Tibial nerve (tissue), 4 donors: ENCODE measurements at places on chromosomes 3 and 15. TPM values are rescaled to one million over a fixed set of nuclear protein-coding genes. Genes with fewer than 3 reads are reported as not detected.

GRCh38 chr3:56811546-56812202 is 9.9 kb upstream of the ARHGEF3 start:
- H3K27ac ChIP-seq = no peak overlapping the region
- no peaks in the 10 kb centered on the region for H3K36me3 ChIP-seq
- H3K4me1 ChIP-seq = peaks cover 8% of the 10 kb centered on the region
- no peak overlapping the region for H3K4me3 ChIP-seq
- no peak for DNase-seq
- no peaks in the 10 kb centered on the region for H3K27me3 ChIP-seq

Gene SYNPR
- total RNA-seq = not detected

DNA sequence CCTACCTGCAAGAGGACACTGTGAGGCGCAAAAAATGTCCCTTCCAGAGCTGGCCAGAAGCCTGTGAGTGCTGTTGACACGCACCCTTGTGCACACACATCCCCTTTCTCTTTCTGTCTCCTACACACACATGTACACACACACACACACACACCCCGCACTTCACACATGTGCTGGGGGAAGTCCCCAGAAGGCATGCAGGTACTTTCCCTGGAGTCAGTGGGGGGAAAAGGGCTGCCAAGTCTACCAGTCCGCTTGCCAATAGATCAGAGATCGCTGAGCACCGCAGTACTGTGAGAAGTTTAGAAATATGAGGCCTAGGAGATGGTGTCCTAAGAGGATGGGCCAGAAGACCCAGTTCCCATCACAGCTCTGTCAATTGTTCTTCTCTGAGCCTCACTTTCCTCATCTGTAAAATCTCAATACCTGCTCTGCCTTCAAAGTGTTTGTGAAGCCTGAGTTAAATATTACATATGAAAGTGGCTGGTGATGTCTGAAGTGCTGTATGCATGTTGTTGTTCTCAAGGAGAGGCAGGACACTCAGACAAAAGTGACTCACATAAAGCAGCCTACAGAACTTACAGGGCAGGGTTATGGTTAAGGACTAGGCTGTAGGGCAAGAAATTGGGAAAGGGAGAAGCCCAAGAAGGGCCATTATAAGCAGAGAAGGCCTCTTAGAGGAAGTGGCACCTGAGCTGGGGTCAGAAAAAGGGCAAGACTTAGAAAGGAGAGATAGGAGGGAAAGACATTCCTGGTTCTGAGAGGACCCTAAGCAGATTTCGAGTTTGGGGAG is 6.8 kb downstream of the IL17RE start:
- no peak overlapping the region for H3K4me3 ChIP-seq
- H3K27ac ChIP-seq = no peak overlapping the region
- no peaks in the 10 kb centered on the region for H3K27me3 ChIP-seq
- no peaks in the 10 kb centered on the region for H3K4me1 ChIP-seq

- H3K4me1 ChIP-seq = no peaks in the 10 kb centered on the region
- H3K27me3 ChIP-seq = no peaks in the 10 kb centered on the region
- H3K36me3 ChIP-seq = no peaks in the 10 kb centered on the region
- no peak overlapping the region for H3K27ac ChIP-seq
- no peak for DNase-seq
- H3K4me3 ChIP-seq = no peak overlapping the region
Measured at GRCh38 chr3:119834754-119835370, 53.0 kb downstream of the NR1I2 start.

Gene DCLK3
- 37.3 TPM for total RNA-seq

Gene A4GNT
- not detected for total RNA-seq

DNA sequence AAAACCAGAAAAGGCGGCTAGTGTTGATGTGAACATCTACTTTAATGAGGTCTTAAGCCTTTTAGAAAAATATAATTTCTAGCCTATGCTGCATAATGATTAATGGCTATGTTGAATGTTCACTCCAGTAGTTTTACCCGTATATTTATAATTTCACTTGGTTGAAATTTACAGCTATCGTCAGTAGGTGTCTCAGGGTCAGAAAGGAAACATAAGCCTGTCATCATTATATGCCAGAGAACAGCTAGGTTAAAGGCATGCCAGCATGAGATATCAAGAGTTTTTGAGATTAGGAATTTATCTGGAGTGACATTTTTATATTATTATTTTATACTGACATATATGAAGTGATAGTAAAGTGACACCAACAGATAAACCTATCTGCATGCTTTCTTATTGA is 904.1 kb downstream of the OTOL1 start:
- H3K36me3 ChIP-seq = no peaks in the 10 kb centered on the region
- no peak overlapping the region for H3K4me3 ChIP-seq
- H3K27me3 ChIP-seq = no peaks in the 10 kb centered on the region
- no peak overlapping the region for H3K27ac ChIP-seq
- no peak for DNase-seq
- H3K4me1 ChIP-seq = no peaks in the 10 kb centered on the region

Gene DUOXA2
- total RNA-seq = not detected

DNA sequence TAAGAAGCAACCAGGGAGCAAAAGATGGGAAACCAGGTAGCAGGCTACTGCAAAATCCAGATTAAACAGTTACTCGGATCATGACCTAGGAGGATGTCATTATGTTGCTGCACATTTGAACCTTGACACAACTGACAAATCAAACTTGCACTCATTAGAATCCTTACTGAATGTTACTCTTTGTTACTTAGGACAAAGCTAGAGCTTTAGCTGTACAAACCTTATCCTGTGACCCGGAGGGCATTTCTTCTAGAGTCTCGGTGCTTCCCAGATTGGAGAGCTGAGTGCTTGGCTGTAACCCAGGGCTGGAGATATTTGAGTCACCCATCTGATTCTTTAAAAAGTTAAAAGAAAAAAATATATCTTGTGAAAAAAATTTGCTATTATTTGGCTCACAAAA is 43.4 kb downstream of the DCP1A start:
- DNase-seq = no peak
- no peak overlapping the region for H3K27ac ChIP-seq
- H3K27me3 ChIP-seq = no peaks in the 10 kb centered on the region
- peaks cover 57% of the 10 kb centered on the region for H3K36me3 ChIP-seq
- H3K4me3 ChIP-seq = no peak overlapping the region

Gene LRRC31
- total RNA-seq = not detected

Gene SEMA6D
- total RNA-seq = 19.2 TPM

DNA sequence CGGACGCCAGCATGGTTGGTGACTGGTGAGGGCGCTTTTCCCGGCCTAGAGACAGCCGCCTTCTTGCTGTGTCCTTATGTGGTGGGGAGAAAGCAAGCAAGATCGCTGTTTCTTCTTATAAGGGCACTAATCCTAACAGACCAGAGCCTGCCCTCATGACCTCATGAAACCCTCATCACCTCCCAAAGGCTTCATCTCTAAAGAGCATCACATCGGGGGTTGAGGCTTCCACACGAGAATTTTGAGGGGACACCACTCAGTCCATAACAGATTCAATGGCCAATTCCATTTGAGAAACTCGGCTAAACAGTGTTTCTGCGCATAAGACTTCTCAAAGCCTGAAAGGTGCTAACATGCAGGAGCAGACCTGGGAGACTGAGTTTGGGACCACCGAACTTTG is 54.0 kb downstream of the VGLL4 start:
- DNase-seq = no peak
- no peak overlapping the region for H3K4me3 ChIP-seq
- H3K4me1 ChIP-seq = peaks cover 69% of the 10 kb centered on the region
- no peaks in the 10 kb centered on the region for H3K27me3 ChIP-seq

- H3K4me3 ChIP-seq = no peak overlapping the region
- DNase-seq = no peak
- H3K27me3 ChIP-seq = no peaks in the 10 kb centered on the region
- no peaks in the 10 kb centered on the region for H3K36me3 ChIP-seq
- H3K27ac ChIP-seq = peak overlapping the region; percentile 48
Measured at GRCh38 chr3:111762537-111762936, 96.5 kb upstream of the PHLDB2 start.

- no peaks in the 10 kb centered on the region for H3K27me3 ChIP-seq
- H3K4me3 ChIP-seq = no peak overlapping the region
- no peaks in the 10 kb centered on the region for H3K36me3 ChIP-seq
- H3K4me1 ChIP-seq = peaks cover 82% of the 10 kb centered on the region
- DNase-seq = no peak
Measured at GRCh38 chr3:150414959-150415358, 6.9 kb downstream of the TSC22D2 start.

DNA sequence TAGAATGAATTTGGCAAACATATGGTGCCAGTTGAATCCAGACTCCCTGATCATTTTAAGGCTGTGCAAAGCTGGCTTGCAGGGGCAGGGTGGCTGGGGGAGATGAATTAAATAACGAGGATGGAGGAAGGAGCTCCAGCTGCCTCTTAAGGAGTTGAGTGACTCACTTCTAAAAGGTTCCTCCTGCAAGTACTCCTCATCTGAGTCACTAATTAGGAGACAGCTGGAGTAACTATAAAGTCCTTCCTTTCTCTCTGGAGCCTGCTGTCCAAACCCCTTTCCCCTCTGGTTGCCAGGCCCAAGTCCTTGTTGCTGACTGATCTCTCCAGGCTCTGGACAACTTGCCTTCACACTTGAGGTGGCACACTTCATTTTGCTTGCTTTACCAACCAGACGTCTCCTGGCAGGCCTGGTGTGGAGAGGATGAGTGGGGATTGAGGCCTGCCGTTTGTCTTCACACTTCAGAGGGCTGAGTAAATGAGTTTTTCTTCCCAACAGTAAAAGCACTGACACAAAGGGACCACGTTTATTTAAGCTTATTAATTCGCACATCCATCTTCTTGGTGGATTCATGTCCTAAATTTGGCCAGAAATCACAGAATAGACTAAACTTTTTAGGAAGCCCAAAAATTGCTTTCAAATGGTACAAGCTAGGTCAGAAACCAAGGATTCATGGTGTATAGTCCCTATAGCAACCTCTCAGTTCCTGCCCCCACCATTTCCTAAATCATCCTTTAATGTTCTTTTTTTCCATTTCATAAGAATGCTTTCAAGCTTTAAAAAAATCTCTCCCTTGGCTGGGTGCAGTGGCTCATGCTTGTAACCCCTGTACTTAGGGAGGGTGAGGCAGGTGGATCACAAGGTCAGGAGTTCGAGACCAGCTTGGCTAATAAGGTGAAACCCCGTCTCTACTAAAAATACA is 90.5 kb upstream of the MYRIP start:
- H3K4me3 ChIP-seq = no peak overlapping the region
- no peaks in the 10 kb centered on the region for H3K27me3 ChIP-seq
- no peaks in the 10 kb centered on the region for H3K36me3 ChIP-seq
- no peak for DNase-seq
- H3K4me1 ChIP-seq = no peaks in the 10 kb centered on the region

Gene TEX9
- 5.4 TPM for total RNA-seq

Gene RTP1
- not detected for total RNA-seq

Gene TRIM42
- not detected for total RNA-seq

Gene PARP15
- total RNA-seq = 3.1 TPM

DNA sequence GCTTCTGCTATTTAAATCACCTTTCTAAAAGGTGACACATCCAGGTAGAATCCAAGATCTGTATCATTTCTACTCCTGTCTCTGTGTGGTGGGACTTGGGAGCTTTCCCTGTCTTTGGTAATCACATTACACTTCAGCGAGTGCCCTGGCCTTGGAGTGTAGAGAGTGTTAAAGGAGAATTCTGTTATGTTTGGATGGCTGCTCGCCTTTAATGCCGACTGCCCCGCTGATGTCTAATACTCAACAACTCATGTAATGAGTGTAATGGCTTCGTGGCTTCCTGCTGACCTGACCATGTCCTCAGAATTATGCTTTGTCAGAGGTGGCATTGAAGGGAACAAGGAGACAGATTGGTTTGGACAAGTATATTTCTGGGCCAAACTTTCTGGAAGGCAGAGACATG is 66.3 kb upstream of the LRTM1 start:
- no peaks in the 10 kb centered on the region for H3K36me3 ChIP-seq
- no peak overlapping the region for H3K4me3 ChIP-seq
- H3K27me3 ChIP-seq = no peaks in the 10 kb centered on the region
- peaks cover 7% of the 10 kb centered on the region for H3K4me1 ChIP-seq

DNA sequence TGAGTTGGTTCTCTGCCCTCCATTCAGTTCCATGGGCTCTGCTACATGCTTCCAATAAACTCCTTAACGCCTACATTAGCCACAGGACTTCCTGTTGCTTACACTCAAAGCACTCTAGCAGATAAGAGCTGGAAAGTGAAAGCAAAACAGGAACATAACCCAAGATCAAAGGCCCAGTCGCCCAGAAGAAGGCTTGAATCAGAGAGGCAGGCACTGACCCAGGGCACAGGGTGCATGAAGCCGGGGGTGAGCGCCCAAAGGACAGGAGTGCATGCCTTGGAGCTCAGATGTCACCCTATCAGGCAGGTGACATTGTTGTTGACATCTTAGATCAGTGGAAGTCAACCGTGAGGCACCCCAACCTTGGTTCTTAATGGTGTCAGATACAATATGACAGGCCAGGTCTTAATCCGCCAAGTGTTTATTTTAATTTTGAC is 235.1 kb downstream of the UACA start:
- DNase-seq = no peak
- H3K4me3 ChIP-seq = no peak overlapping the region
- no peaks in the 10 kb centered on the region for H3K27me3 ChIP-seq
- H3K36me3 ChIP-seq = no peaks in the 10 kb centered on the region

Gene SPTBN5
- 20.8 TPM for total RNA-seq

Gene TMEM40
- not detected for total RNA-seq

Gene RTP3
- not detected for total RNA-seq

Gene SMAD6
- 41.9 TPM for total RNA-seq

Gene ECE2
- total RNA-seq = not detected

- peaks cover 74% of the 10 kb centered on the region for H3K4me1 ChIP-seq
- peak within 1 kb of the TSS; percentile 88 for H3K27ac ChIP-seq
- peak within 1 kb of the TSS; percentile 88 for H3K4me3 ChIP-seq
- H3K36me3 ChIP-seq = no peaks in the 10 kb centered on the region
- peak; percentile 45 for DNase-seq
Measured at GRCh38 chr15:90201130-90201943, at the start of gene SEMA4B. SEMA4B (plus strand) TSS chr15:90201330; CDS start chr15:90201579, 249 bp downstream.

DNA sequence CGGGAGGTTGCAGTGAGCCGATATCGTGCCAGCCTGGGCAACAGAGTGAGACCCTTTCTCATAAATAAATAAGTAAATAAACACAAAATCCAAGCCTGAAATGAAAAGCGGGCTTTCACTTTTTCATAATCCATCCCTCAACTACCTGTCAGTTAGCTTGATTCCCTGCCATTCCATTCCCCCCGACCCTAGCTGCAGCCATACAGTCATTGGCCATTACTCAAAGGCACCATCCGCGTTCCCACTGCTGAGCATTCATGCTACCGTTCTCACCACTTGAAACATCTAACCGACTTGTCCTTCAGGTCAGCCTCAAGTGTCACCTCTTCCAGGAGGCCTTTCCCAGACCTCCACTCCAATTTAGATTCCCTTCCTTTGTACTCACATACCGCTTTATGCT is 1.1 kb upstream of the PARL start:
- no peak overlapping the region for H3K4me3 ChIP-seq
- H3K27ac ChIP-seq = no peak overlapping the region
- DNase-seq = no peak
- no peaks in the 10 kb centered on the region for H3K36me3 ChIP-seq
- no peaks in the 10 kb centered on the region for H3K4me1 ChIP-seq

DNA sequence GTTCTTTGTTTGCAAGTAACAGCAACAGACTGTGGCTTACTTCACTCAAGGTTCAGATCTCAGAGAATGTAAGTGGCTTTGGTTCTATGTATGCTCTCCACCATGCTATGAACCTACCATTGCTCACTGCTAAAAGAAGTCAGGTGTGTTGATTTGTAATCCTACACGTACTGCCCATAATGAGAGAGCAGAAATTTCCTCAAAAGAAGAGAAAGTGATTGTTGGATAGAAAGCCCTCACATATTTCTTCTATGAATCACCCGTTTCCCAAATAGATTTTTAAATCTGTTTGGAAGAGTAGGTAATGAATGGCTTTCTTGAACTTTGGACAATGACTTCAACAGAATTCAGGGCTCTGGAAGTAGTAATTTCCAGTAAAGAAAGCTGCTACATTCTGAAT is 565.4 kb downstream of the ROBO2 start:
- no peaks in the 10 kb centered on the region for H3K27me3 ChIP-seq
- H3K4me3 ChIP-seq = no peak overlapping the region
- DNase-seq = no peak
- H3K27ac ChIP-seq = no peak overlapping the region
- H3K36me3 ChIP-seq = no peaks in the 10 kb centered on the region
